ENCODE measurements at places on chromosomes 12 and 14.

DNA sequence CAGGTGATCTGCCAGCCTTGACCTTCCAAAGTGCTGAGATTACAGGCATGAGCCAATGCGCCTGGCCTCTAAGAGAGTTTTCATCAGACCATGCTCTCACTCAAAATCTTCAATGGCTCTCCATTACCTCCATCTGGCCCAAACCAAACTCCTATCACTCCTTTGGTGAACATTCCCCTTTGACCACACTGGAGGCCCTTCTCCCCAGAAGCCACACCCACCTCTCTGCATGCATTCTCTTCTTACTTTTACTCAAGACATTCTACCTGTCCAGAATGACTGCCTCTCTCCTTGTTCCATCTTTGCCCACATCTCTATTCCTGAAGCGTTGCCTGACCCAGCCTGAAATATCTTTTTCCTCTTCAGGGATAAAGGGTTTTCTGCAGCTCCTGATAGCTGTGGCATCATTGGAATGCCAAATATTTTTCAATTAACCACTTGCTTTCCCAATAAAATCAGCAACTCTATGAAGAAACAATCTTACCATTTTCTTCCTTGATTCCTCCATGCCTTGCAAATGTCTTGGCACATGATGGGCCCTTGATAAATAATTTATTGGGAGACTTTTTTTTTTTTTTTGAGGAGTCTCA is 15.5 kb downstream of the PLEK2 start:
- DNase-seq = peak; percentile 17

- no peak for DNase-seq
Observed at GRCh38 chr12:50268482-50268881, 14.8 kb downstream of the LIMA1 start.

GRCh38 chr12:122308811-122309210 is 42.5 kb upstream of the VPS33A start:
- peak; percentile 21 for DNase-seq

GRCh38 chr12:76852106-76852505 is 26.7 kb downstream of the CSRP2 start:
- no peak for DNase-seq
